Neural crest cell (in vitro differentiated cells): ENCODE measurements at places on chromosomes 6 and 20.

DNA sequence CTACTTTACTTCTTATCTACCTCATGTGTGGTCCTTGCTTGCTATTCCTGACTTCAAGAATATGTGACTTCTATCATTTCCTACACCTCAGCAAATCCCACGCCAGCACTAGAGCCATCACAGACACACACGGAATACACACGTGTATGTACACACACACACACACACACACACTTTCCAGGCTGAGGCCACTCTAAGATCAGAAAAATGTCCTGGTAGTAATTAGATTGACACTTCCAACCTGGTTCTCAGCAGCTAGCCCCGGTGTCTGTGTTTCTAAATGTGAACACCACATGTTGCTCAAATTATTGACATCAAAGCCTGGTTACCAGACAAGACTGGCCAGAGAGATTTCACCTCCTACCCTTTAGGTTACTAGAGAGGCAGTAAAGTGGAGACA lies 54.1 kb upstream of the SASH1 start:
- DNase-seq: no peak
- no peaks in the 10 kb centered on the region for H3K36me3 ChIP-seq
- no peak overlapping the region for H3K4me3 ChIP-seq
- H3K27ac ChIP-seq: no peak overlapping the region

DNA sequence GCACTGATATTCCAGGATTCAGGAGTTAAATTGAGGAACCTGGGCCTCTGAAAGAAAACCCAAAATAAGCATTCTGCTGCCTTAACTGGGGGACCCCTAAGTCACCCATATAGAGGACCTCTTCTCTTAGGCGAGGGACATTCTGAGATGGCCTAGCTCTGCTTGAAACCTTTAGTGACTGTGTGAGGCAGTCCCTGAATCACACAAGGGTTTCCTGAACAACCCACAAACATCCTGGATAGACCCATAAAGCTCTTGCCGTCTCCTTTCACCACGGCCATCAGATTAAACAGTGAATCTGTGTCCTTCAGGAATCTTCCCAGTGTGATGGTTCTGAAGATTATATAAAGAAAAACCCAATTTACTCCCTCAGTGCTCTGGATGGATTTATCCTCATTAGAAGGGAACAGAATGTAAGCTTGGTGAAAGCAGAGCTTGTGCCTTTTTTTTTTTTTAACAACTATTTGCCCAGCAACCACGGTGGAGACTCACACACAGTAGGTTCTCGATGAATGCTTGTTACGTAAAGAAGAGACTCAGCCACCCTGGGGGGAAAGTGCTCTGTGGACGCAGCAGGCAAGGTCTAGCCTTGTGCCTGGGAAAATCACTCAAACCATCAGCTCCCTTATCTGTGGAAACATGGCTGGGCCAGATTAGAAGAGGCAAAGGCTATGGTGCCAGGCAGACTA lies 39.1 kb upstream of the SIRPG start:
- H3K4me3 ChIP-seq: no peak overlapping the region
- H3K27ac ChIP-seq: no peak overlapping the region
- DNase-seq: no peak
- no peaks in the 10 kb centered on the region for H3K36me3 ChIP-seq
- H3K4me1 ChIP-seq: no peaks in the 10 kb centered on the region
- peaks cover 34% of the 10 kb centered on the region for H3K27me3 ChIP-seq

- no peak overlapping the region for H3K4me3 ChIP-seq
- H3K36me3 ChIP-seq: peaks cover 24% of the 10 kb centered on the region
- peak; percentile 50 for DNase-seq
These were observed 32.6 kb downstream of the CEP85L start for GRCh38 chr6:118618676-118619377.

- DNase-seq: no peak
- H3K4me1 ChIP-seq: peaks cover 35% of the 10 kb centered on the region
- no peak overlapping the region for H3K27ac ChIP-seq
- no peaks in the 10 kb centered on the region for H3K27me3 ChIP-seq
- peaks cover 11% of the 10 kb centered on the region for H3K36me3 ChIP-seq
- H3K4me3 ChIP-seq: no peak overlapping the region
These were observed 135.8 kb downstream of the SLC35F1 start for GRCh38 chr6:118042855-118043254.

DNA sequence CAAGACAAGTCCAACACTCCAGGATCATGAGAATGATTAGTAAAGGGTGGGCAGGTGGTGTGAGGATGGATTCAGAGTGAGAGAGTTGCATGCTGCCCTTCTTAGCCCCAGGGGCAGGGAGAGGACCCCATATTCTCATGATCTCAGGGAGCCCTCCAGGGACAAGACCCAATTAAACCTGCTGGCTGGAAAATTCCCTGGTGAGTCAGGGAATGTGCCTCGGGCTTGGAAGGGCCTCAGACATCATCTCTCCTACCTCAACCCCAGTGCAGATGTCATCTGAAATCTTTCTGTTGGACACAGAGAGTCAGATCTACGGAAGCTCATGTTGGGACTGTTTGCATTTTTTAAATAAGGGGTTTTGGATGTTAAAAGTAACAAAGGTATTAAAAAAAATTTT lies 9.2 kb upstream of the SIRPD start:
- H3K36me3 ChIP-seq: no peaks in the 10 kb centered on the region
- no peak overlapping the region for H3K4me3 ChIP-seq
- peaks cover 26% of the 10 kb centered on the region for H3K27me3 ChIP-seq

DNA sequence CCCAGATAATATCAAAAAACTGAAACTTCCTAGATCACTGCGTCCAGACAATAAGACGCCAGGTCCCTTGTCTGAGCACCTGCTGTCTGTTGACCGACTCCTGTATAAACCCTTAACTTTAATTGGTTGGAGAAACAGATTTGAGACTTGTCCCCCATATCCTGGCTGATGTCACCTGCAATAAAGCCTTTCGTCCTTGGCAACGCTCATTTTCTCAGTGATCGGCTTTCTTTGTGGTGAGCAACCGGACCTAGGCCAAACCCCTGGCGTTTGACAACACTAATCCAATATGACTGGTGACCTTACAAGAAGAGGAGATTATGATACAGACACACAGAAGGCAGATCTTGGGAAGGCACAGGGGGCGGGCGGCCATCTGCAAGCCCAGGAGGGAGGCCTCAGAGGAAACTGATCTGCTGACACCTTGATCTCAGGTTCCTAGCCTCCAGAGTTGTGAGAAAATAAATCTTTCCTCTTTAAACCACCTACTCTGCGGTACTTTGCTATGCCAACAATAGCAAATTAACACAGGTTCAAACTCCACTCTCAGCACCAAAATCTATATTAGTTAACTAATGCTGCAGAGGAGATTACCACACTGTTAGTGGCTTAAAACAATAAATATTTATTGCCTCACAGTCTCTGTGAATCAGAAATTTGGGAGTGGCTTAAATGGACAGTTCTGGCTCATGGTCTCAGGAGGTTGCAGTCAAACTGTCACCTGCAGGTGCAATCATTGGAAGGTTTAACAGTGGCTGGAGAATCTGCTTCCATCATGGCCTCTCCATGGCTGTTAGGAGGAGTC lies 178.7 kb downstream of the OTOR start:
- no peak for DNase-seq

DNA sequence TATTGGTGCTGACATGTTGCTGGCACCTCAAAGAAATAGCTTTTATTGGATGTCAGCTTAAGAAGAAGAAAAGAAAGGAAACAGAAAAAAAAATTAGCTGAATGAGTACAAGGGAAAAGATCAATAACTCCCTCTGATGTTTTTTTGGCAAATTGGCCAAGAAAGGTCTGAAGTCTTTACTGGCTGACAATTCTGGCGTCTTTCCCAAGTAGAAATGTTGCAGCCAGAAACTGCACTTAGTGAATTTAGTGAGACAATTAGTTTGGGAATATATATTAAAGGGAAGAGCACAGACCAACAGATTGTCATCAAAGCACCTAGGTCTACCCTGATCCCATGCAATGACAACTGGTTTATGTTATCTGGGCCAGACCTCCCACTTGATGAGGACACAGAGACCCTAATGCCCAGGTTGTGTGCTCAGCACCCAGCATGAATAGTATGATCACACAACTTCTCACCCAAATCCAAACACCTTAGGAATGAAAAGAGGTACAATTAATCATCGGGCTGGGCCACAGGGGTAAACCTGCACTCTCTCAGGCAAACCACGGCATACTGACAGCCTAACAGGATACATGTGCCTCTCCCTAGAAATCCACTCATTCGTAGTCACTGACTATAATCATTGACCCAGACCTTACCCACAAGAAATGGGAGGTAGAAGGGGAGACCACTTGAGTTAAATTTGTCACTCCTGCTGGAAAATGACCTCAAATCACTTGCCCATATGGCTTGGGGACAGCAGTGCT lies 612.3 kb upstream of the ARID1B start:
- H3K27ac ChIP-seq: no peak overlapping the region
- H3K4me1 ChIP-seq: peaks cover 26% of the 10 kb centered on the region
- no peak for DNase-seq
- no peaks in the 10 kb centered on the region for H3K27me3 ChIP-seq
- no peaks in the 10 kb centered on the region for H3K36me3 ChIP-seq
